ENCODE measurements at places on chromosomes 2 and 18.

DNA sequence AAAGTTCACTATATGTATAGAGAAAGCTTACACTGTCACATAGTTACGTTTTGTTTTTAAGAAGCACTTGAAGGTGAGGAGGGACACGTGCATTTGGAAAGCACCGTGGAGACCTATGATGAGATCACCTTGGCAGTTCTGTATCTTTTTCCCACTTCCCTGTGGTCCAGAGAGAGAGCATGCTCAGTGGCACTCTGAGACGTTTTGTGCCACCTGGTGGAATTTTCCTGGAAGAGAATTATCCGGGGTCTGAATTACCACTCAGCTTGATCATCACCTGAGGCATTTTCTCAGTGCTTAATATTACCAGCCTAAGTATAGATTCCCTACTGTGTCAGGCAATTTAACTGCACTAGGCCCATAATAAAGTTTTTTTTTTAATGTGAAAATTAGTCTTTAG, 469.4 kb upstream of the SMIM21 start:
- H3K36me3 ChIP-seq, result no peaks in the 10 kb centered on the region
- DNase-seq, result no peak
- no peaks in the 10 kb centered on the region for H3K27me3 ChIP-seq
- H3K4me1 ChIP-seq, result no peaks in the 10 kb centered on the region

- H3K4me1 ChIP-seq, result no peaks in the 10 kb centered on the region
- H3K27me3 ChIP-seq, result no peaks in the 10 kb centered on the region
- H3K4me3 ChIP-seq, result no peak overlapping the region
- DNase-seq, result no peak
Observed at GRCh38 chr18:59079264-59079663, 60.4 kb upstream of the SEC11C start.

DNA sequence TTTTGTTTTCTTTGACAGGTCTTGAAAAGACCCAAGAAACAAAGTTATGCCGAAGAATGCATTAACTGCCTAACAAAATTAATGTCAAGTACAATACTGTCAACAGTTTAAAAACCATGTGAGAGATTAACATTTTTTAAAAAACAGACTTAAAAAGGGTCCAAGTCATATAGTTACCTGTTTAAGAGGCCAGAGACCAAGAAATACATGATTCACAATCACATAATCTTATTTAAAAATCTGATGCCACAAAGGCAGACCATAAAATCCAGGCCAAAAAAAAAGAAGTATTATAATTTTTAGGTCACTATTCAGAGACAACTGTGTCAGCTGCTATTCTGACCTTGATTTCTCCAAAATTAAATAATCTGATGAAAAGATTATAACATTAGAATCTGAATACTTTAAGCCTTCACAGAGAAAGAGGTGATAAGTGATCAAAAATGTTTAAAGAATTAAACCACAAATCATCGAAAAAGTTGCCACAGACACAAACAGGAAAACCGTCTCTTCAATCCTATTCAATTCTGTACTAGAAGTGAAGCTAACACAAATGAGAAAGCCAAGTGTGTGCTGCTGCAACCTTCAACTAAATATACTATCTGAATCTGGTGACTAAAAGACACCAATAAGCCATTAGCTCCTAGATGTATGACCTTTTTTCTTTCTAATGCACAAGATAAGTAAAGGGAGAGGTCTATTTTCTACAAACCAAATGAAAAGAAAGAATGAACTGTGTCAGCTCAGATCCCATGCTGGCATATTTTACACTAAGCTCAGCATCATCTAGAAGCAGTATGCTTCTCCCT, 286.0 kb downstream of the ZEB2 start:
- H3K27ac ChIP-seq, result no peak overlapping the region
- H3K36me3 ChIP-seq, result no peaks in the 10 kb centered on the region

GRCh38 chr2:150591496-150592285, 104.2 kb upstream of the RND3 start:
- no peak overlapping the region for H3K4me3 ChIP-seq
- no peaks in the 10 kb centered on the region for H3K36me3 ChIP-seq
- no peaks in the 10 kb centered on the region for H3K27me3 ChIP-seq
- no peak overlapping the region for H3K27ac ChIP-seq
- H3K4me1 ChIP-seq, result peaks cover 10% of the 10 kb centered on the region

DNA sequence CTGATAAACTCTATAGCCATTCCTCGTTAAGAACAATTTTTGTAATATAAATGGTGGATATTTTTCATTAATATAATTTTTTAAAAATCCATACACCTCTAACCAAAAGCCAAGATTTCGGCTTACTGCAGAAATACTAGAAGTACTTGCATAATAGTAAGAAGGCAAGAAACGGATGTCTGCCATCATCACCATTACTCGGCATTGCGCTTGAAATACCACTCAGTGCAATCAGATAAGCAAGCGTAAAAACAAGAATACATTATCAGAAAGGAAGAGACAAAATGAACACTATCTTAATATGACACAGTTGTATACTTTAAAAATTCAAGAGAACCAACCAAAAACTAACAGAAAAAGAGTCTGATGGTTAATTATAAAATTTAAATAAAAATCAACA, 15.2 kb upstream of the BOLA3 start:
- H3K4me1 ChIP-seq, result no peaks in the 10 kb centered on the region
- no peaks in the 10 kb centered on the region for H3K27me3 ChIP-seq
- H3K36me3 ChIP-seq, result peaks cover 41% of the 10 kb centered on the region

DNA sequence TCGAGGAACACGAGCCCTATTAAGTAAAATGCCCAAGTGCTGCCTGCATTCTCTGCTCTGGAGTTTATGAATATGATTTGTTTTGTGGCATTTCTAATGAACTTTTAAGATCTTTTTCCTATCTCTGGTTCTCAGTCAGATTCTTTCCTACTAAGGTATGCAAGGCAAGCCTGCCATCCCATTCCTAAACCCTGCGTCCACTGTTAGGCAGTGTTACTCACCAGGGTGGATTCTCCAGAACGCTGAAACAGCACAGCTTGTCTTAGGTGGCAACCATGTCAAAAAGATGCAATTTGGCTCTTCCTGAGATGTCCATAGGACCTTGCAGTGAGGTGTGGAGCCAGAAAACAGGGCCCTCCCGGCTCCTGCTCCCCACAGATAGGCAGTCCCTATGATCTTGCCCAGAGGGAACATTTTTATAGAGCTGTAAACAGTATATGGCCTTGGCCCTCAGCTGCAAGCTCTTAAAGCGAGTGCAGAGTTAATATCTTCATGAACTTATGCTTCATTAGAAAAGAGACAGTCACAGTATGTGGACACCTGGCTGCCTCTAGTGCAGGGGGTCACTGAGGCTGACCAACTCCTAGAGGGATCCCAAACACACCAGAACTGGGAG, 84.4 kb downstream of the TPGS2 start:
- no peaks in the 10 kb centered on the region for H3K27me3 ChIP-seq
- no peak for DNase-seq
- H3K4me3 ChIP-seq, result no peak overlapping the region
- H3K36me3 ChIP-seq, result peaks cover 12% of the 10 kb centered on the region

Measured in thoracic aorta (tissue), 2 donors.